RKO (cell line): ENCODE measurements at places on chromosomes 2 and 18.
A peak's percentile ranks its signal among the peaks of the same experiment; 100 is the strongest.

GRCh38 chr18:43526426-43527145 lies 249.3 kb upstream of the SYT4 start:
- no peak for DNase-seq

DNA sequence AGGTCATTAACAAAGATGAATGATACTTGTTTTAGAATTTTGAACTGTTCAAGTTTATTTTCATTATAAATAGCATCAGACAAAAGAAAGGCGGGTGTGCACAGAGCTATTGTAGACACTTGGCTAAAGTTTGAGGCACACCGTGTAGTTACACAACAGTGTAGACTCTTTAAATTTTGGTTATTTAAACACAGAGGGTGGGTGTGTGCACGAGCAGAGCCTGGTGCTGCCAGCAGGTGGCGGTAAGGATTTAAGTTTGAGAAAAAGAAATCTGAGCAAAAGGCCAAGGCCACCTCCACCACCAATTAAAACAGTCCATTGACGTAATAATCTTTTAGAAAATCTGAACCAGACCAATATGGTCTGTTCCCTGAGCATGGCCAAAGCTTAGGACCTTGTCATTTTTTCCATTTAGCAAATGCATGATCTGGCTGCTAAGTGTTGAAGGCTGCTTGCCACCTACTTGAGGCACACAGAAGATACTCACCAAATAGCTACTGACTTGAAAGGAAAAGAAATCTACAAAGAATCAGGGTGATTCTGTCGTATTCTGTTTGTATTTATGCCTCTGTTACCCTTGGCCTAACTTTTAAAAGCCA lies 14.3 kb downstream of the COPS7B start:
- DNase-seq = peak; percentile 30

GRCh38 chr2:214775971-214776370 lies 33.5 kb downstream of the BARD1 start:
- no peak for DNase-seq

DNA sequence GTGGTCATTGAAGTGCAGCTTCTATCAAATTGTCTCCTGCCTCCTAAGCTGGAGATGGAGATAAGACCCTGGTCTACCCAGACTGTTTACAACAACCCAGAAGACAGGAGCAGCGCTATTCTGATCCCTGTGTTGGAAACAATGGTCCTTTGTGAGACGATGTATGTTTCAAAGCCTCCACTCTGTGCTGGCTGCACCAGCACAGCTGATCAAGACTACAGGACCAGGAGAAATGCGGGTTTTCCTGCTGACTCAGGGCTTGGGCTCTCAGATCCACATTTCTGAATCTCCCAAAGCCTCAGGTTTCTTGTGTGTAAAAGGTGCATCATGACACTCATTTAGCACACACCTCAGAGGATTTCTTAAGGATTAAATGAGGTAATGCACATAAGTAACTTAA lies 92.0 kb downstream of the POU3F3 start:
- DNase-seq = no peak

- peak; percentile 33 for DNase-seq
Measured at GRCh38 chr2:3827673-3828575, 124.5 kb downstream of the DCDC2C start.

- DNase-seq = no peak
Measured at GRCh38 chr18:62974388-62974787, 259.0 kb downstream of the PHLPP1 start.
